HepG2 (cell line): ENCODE measurements at places on chromosomes 16 and 17.

- no peak for DNase-seq
Observed at GRCh38 chr17:73910821-73911515, 266.7 kb upstream of the SDK2 start.

- no peak for DNase-seq
Observed at GRCh38 chr17:27415120-27415795, 41.0 kb upstream of the KSR1 start.

DNA sequence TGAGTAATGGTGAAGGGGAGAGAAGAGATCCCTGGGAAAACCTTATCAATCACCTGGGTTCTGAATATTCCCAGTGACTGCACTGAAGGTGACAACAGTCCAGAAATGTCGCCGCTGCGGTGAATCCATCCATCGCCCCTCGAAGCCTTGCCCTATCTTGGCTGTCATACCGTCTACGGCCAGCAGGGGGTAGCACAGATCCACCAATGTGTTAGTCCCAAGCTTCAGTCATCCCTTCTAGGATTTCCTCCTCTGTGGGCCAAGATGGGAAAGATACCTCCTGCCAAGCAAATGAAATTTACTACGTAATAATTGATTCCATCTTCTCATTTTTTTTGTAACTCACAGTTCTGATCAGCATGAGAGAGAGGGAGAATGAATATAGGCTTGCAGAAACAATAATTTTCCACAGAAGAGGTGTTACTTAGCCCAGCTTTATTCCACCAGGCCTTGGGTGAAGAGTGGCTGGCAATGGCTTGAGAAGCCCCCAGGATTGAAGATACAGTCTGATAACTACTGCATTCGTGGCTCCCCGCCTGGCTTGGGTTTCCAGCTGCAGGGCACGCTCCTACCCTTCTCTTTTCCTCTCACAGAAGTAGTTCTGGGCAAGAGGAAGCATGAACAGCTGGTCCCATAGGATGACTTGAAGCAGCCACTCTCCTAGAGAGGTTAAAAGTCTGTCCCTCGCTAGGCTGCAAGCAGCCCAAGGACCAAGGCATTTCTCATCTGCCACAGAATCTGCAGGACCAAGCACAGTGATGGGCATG is 2.6 kb upstream of the FMNL1 start:
- DNase-seq = peak; percentile 76

GRCh38 chr17:10357768-10358167 is 15.0 kb downstream of the MYH13 start:
- DNase-seq = no peak

DNA sequence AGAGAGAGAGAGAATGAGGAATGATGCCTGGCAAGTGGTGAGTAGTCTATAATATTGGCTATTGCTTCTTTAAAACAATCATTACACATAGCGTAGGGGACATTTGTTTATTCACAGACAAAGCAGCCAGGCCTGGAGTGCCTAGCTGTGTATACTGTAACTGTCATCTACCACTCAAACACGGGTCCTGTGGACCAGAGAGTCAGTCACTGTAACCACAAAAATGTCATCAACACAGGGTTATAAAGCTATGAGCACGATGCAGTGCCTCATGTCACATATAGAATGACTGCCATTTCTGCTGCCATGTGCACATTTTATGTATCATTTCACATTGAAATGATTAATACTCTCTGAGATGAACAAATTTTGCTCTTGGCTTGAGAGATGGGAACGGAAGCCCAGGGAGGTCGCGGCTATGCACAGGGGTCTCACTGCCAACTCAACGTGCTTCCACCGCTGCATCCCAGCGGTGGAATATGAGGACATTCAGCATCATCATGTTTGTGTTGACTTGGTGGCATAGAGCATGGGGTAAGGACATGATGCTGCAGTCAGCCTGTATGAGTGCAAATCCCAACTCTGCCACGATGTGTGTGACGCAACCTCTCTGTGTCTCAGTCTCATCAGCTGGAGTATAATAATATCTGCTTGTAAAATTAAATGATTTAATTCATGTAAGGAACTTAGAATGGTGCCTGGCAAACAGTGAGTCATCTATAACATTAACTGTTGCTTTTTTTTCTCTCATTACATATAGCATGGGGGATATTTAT is 3.3 kb downstream of the MT1H start:
- no peak for DNase-seq

DNA sequence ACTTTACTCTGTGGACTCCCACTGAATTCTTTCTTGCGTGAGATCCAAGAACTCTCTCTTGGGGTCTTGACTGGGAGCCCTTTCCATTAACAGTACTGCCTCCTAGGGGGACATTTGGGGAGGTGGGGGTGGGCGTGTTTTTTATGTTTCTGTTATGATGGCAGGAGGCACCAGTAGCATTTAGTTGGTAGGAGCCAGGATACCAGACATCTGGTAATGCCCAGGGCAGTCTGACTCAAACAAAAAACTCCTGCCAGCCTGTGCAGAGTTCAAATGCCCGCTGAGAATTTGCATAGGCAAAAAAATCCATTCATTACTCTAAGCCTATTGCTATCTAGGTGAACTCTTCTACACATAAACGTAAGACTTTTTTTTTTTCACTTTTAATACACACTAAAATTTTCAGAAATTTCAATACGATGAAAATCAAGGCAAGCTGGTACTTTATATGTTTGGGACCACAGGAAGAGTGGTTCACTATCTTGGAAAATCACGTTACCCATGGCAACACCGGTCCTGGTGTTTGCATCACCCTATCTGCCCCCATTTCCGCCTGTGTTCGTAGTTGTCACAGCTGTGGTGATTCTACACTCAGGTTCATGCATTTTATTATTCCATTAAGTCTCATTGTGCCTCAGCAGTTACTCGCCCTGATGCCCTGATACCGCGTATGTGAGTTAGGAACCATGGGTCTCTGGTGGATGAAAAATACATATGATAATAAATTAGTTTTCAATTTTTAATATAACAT is 121.1 kb upstream of the XYLT1 start:
- no peak for DNase-seq

DNA sequence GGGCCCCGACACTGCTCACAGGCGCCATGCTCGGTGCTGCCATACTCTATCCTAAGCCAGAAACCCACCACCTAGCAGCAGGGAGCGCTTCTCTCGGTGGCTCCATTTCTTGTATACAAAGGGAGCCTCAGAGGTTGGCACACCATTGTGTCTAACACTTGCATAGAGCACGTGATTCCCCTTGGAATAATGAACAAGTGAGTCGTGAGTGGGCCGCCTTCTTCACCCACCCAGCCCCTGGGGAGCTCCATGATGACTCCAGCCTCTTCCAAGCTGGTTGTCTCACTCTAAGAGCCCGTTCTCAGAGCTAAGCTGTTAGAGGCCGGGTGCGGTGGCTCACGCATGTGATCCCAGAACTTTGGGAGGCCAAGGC is 82.3 kb upstream of the ZNF469 start:
- no peak for DNase-seq

GRCh38 chr17:10460062-10460461 is 9.3 kb downstream of the MYH4 start:
- DNase-seq = peak; percentile 67

GRCh38 chr17:32323046-32323445 is 18.9 kb downstream of the C17orf75 start:
- DNase-seq = no peak

DNA sequence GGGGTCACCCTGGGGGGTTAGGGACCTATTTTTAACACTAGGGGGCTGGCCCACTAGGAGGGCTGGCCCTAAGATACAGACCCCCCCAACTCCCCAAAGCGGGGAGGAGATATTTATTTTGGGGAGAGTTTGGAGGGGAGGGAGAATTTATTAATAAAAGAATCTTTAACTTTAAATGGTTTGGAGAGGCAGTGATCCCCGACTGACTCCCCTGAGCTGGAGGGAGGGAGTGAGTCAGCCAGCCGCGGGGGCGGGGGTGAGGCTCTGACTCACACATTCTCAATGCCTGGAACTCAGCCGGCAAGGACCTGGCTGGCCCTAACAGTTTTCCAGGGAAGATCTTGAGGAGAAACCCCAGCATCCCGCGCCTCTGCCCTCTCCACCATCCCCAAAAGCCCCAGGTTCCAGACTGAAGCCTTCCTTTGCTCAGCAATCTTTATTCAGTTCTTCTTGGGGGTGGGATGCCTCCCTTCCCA is 1.5 kb downstream of the HCFC1R1 start:
- peak; percentile 76 for DNase-seq

DNA sequence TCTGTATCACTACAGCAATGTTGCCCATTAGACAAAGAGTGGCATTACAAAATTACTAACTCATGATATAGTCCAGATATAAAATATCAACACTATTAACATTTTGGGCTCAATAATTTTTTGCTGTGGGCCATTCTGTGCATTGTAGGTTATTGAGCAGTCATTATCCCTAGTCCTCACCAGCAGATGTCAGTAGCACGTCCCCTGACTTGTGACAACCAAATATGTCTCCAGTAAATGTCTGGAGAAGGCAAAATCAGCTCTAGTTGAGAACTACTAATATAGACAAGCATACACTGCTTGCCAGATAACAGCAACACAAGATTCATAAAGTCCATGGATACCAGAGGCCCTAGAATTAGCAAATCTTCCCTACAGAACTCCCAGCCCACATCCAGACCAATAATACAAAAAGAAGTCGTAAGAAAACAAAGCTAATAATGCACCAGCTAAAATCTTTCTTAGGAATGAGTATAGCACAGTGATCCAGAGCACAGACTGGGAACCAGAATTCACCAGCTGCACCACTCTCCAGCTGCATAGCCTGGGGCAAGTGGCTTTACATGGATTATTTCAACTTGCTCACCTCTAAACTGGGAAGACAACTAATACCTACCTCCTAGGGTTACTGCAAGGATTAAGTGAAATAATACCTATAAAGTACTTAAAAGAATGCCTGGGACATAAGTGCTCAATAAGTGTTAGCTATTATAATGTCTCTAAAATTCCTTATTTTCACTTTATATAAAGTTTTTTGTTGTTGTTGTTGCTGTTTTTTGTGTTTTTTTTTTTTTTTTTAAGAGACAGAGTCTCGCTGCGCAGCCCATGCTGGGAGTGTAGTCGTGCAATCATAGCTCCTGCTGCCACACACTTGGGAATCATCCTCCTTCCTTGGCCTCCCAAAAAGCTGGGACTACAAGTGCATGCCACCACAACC is 23.7 kb downstream of the HELZ start:
- DNase-seq = peak; percentile 34

- DNase-seq = no peak
Observed at GRCh38 chr17:6108987-6109386, 38.8 kb downstream of the WSCD1 start.
